Left hindlimb (tissue), 1 donor: ENCODE measurements at places on chromosomes 6 and 20.

GRCh38 chr6:156688620-156688971 is 88.6 kb upstream of the ARID1B start:
- DNase-seq: no peak

- DNase-seq: no peak
Measured at GRCh38 chr6:126941751-126942150, 176.7 kb upstream of the RSPO3 start.

- no peak for DNase-seq
Measured at GRCh38 chr20:13302647-13303450, 81.8 kb downstream of the ISM1 start.

GRCh38 chr6:55636406-55637102 is 57.6 kb upstream of the HMGCLL1 start:
- no peak for DNase-seq

DNA sequence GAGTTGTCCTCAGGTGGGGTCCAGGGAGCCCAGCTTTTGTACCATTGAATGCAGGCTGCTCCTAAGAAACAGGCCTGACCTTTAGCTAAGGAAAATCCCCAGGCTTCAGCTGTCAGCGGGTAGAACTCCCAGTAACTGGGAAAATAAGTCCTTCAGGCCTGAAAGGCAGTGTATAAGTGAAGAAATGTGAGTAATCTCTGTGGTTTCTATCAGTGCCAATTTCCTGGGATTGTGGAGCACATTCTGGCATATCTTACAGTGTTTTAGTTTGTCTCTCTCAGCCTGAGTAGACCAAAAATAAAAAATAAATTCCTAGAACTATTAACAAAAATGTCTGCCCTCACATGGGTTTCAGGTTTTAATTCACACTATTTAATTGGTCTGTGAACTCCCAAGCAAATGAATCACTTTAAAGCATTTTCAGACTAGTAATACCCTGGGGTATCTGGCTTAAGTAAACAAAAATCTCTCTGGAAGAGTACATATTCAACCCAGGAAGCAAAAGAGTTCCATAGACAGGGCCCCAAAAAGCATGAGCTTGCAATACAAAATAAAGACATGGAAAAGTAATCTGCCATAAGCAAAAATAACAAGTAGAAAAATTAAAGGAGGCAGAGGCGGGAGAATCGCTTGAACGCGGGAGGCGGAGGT is 566.2 kb upstream of the NOX3 start:
- DNase-seq: no peak

- DNase-seq: no peak
Measured at GRCh38 chr6:150410399-150410798, 41.6 kb downstream of the IYD start.

DNA sequence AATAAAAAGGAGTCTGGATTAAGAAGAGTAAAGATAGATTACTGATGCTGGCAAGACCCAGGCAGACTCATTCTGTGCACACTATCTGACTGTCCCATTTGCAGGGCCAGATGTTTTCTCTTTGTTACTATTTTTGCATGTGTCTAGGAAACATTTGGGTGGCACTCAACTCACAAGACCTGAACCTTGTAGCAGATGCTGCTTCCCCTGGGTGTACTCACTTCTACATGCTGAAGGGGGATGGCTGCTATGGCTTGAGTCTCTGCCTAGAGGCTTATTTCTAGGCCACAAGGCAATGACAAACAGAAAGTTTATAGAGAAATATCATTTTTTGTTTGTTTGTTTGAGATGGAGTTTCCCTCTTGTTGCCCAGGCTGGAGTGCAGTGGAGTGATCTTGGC is 351.4 kb downstream of the FOXA2 start:
- DNase-seq: no peak

DNA sequence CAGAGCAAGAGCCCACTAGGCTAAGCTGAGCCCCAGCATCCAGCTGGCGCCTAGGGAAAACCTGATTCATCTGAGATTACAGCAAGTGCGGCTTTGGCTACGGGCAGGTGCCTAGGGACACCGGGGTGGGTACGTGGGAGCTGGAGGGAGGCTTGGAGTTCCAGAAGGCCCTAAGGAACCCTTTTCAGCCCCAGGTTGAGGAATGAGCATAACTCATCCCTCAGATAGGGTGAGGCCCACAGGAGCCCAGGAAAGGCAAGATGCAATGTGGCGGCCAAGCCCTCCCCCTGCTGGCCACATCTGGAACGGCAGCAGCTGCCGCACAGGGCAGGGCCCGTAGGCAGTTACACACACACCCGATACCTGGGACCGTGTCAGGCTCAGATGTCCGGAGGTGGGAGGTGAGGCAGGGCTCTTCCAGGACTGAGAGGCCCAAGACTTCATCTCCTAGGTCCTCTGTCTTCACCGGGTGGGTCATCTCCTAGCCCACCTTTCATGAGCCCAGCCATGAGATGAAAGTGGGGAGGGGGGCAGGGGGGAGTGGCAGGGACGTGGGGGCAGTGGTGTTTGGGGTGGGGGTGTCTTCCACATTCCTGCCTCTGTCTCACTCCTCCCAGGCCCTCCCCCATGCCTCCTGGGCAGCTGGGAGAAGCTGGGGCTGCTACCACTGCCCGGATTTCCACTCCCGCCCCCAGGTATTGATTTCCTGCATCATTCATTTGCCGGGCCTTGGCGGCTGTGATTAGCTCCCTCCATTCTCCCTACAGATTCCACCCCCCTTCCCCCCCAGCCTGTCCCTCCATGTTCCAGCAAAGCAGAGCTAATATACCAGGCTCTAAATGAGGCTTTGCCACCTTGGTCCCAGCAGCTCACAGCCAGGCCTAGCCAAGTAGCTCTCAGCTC is 5.5 kb downstream of the MDGA1 start:
- peak; percentile 61 for DNase-seq

GRCh38 chr20:38870733-38871559 is 55.3 kb upstream of the FAM83D start:
- DNase-seq: no peak

GRCh38 chr6:125212377-125212776 is 58.8 kb downstream of the TPD52L1 start:
- DNase-seq: no peak

- DNase-seq: no peak
Measured at GRCh38 chr20:47334022-47334551, 22.4 kb downstream of the ZMYND8 start.

DNA sequence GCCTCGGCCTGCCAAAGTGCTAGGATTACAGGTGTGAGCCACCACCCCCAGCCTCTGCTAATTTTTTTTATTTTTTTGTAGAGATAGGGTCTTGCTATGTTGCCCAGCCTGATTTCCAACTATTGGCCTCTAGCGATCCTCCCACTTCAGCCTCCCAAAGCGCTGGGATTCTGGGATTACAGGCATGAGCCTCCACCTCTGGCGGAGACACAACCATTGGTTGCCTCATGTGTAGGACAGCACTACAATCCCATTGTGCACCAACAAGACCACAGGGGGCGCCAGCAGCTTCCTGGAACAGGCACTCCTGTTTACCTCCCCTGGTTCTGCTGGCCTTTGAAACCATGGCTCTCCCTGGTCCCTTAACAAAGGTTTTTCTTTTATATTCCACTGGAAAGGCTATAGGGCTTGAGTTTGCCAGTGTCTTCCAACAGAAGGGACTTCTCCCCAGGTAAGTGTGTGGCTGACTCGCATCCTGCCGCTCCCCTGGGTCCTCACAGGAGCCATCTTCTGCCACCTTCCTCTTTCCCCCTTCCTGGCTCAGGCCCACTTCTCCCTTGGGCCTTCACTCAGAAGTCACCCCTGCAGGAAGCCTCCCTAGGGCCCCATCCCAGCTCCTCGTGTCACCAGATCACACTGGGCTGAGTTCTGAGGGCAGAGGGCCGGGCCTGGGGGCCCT is 39.2 kb upstream of the TLDC2 start:
- DNase-seq: no peak

GRCh38 chr20:1391640-1392442 is 1.0 kb downstream of the FKBP1A start:
- no peak for DNase-seq

- no peak for DNase-seq
Measured at GRCh38 chr20:4957939-4958362, 43.4 kb downstream of the SLC23A2 start.
